Placental epithelial cell (primary cell): ENCODE measurements at places on chromosomes 11 and 22. TPM values are rescaled to one million over a fixed set of nuclear protein-coding genes. Genes with fewer than 3 reads are reported as not detected.

Gene MIAT
- 0.76 and 0.79 TPM in 2 replicates for total RNA-seq

Gene OR10D3
- not detected in 2 replicates for total RNA-seq

Gene TIMP3
- total RNA-seq = 575 and 1,670 TPM in 2 replicates

Gene CDC42EP2
- total RNA-seq = 3.1 and 23.2 TPM in 2 replicates

Gene CNGA4
- total RNA-seq = 0.39 TPM in 1 of 2 replicates, not detected in the other

Gene FHIP1B
- total RNA-seq = 22.0 and 25.4 TPM in 2 replicates
